Fibroblast of gingiva (primary cell): ENCODE measurements at places on chromosomes 12 and 14.

DNA sequence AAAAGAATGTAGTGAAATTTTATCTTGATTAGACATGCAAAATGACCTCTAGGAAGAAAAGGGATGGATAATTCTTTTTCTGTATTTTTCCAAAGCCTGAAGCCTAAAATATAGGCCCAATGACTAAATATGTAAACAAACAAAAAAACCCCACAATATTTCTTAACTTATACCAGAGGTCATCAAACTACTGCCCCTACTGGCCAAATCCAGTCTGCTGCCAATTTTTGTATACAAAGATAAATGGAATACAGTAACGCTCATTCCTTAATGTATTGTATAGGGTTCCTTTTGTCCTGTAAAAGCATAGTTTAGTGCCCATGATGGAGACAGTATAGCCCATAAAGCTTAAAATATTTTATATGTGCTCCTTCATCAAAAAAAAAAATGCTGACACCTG is 145.7 kb upstream of the ALG10 start:
- DNase-seq, result no peak

DNA sequence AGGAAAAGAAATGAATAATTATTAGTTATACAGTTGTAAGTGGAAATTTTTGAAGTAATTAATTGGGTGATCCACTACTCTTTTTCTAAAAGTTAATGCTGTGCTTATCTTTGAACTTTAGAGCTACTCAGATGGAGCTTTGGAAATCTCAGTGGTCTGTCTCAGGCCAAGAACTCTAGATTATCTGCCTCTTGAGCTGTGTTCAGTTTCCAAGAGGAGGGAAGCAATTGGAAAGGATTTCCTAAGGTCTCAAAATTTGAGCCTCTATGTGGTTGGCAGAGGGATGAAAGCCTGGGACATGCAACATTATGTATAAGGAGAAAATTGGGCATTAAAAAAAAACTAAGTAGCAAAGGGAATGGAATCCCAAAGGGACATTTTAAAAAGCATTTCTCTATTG is 334.0 kb upstream of the PRICKLE1 start:
- no peak for DNase-seq

DNA sequence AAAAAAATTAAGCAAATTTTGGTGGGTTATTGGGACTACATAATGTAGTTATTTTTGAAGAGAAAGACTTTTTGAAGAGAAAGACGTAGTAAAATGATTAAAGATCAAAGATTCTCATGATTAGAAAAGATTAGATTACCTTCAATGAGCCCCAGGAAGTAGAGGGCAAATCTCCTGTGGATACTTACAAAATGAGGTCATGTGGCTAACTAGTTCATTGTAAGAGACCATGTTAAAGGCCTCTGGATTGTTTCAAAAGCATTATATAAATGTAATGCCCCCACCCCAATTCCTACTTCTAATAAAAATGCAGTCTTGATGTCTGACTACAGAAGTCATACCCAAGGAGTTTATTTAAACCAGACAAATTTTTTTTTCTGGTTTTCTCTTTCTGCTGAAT is 93.3 kb downstream of the ERGIC2 start:
- no peak for DNase-seq

GRCh38 chr14:105128059-105128458 is 40.5 kb downstream of the JAG2 start:
- DNase-seq, result no peak

- DNase-seq, result no peak
Observed at GRCh38 chr12:12874029-12874428, 17.3 kb upstream of the GPRC5A start.

DNA sequence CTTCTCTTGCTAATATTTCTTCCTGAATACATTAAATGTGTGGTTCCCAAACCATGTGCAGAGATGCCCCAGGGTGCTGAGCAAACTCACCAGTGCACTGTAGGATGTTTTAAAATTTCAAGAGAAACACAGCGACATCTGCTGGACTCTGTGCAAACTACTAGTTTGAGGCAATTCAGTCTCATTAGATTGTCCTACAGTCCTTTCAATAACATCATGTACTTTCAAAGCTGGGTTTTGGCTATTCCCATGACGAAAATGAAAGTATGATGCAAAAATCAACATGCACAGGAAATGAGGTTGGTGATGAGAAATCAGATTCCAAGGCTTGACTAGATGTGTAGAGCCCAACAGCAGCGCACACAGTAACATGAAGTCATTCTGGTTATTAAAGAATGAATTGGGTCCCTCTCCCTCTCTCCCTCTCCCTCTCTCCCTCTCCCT is 66.3 kb downstream of the CLIP1 start:
- DNase-seq, result peak; percentile 80

DNA sequence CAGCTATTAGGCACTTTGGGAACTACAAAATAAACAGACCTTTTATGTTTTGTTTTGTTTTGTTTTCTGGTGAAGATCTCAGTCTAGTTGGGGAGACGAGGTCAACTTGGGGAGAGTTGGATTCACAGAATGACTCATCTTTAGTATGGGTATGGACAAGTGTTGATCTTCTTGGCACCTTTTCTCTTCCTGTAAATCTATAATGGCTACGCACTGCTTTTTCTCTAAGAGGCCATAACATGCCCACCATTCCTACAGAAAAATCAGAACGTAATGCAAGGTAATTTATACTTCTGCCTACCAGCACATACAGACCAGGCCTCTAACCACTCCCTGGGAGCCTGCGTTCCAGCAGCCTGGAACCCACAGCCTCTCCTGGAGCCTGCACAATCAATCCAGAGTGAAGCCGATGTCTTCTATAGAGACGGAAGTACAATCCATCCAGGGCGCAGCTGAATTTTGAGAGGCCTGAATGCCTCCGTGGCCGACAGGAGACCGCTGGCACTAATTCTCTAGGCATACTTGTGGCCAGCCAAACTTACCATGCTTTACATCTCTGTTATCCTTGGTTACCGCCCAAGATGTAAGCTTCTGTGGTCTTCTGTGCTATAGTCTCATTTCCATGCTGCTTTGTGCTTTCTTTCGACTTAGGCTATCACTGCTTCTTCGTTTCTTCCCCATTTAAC is 717 bp downstream of the PPHLN1 start:
- DNase-seq, result peak; percentile 17

DNA sequence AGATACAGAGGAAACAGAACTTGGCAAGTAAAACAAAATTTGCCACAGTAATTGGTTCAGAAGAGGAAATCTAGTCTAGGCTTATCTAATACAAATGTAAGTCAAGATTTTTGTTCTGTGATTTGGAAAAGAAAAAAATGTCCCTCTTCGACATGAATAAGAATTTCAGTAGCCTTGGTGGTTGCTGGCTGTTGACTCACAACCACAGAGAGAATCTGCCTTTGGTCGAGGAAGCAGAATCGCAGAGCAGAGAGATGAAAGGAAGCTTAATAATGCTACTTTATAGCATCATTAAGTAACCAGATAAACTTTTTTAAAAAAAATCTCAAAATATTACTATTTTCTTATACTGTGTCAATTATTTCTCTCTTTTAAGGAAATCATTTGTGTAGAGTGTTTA is 1096.6 kb downstream of the FLRT2 start:
- DNase-seq, result no peak

DNA sequence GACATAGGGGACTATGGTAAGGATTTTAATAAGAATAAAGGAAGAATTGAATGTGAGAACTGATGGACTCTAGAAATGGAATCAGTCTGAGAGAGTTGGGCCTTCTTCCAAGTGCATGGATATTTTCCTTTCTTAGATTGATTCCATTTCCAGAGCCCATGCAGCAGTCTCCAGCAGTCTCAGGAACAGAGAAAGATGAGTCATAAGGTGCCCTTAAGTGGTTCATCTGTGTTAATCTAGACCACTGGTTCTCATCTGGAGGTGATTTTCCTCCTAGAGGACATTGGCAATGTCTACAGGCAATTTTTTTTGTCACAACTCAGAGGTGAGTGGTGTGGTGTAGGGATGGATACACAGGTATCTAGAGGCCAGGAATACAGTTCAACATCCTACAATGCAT is 25.9 kb downstream of the TRIM9 start:
- peak; percentile 26 for DNase-seq

- peak; percentile 37 for DNase-seq
Observed at GRCh38 chr12:56931474-56931978, 2.7 kb downstream of the SDR9C7 start.

- peak; percentile 49 for DNase-seq
Observed at GRCh38 chr12:19971361-19972280, 396.7 kb upstream of the PDE3A start.

GRCh38 chr12:52487211-52487610 is 5.8 kb downstream of the KRT6A start:
- DNase-seq, result no peak

DNA sequence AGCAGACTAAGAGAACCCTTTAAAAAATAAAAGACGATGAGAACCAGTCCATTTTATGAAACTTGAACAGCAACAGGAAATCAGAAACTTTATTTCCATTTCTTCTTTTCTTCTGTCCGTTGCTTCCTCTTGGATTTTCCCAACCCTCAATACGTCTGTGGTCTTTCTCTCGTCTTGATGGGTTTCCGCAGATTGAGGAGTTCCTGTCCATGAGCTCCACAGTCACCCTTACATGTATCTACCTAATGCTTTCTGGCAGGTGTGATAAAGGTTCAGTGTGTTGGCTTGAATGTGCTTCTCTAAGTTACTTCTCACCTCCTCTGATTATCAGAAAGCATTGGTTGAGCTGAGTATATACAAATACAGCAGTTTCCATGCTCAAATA is 110.0 kb downstream of the ETV6 start:
- no peak for DNase-seq

DNA sequence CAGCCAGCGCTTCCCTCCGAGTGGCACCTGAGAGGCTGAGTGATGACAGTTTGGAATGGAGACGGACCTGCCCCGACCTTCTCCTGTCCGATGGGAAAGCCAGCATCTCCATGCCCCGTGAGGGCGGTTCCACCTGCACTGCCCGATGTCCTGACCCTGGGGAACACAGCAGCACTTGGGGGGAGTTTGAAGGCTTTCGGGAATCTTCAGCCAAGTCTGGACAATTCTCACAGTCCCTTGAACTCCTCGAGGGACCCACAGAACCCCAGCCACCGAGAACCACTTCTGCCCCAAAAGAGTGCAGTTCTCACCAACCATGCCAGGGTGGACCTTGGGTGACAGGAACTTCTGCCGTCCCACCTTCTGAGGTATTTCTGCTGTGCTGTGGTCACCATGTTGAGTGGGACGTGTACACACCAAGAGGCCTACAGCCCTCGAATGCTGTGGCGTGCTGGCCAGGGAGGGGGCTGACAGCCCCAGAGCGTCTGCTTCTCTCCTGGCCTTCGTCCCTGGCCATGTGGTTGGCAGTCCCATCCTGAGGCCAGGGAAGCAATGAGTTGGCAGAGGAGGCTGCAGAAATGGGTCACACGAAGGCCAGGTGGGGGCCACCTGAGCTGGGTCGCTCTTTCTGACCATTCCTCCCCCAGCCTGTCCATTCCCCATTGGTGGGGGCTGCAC is 1.0 kb downstream of the CLBA1 start:
- no peak for DNase-seq

GRCh38 chr14:68262567-68262966 is 443.0 kb downstream of the RAD51B start:
- DNase-seq, result no peak

GRCh38 chr12:94725375-94726168 is 75.2 kb upstream of the TMCC3 start:
- peak; percentile 49 for DNase-seq

- peak; percentile 80 for DNase-seq
Observed at GRCh38 chr12:72330301-72330700, 58.1 kb downstream of the TRHDE start.
